Suppressor macrophage treated with lipopolysaccharide for 4 hours (primary cell): ENCODE measurements at places on chromosomes 3 and 15.
A peak's percentile ranks its signal among the peaks of the same experiment; 100 is the strongest.

- no peak for DNase-seq
Observed at GRCh38 chr3:129329858-129330257, 51.2 kb downstream of the HMCES start.

DNA sequence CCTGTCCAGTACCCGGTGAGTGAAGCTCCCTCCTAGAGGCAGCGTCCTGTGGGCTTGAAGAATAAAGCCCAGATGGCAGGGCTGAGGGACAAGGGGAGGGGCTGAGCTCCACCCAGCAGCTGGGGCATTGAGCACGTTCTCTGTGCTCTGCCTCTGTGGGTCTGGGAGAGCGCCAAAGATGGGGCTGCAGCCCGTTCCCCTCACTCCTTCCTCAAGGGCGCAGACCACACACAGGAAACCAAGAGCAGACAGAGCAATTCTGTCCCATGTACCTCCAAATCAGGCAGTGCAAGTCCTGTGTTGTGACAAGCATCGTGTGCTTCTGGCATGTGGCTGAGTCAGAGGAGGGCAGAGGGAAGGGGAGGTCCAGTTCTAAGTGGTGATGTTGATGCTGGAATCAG is 15.7 kb upstream of the KIF23 start:
- no peak for DNase-seq

GRCh38 chr3:20857636-20858035 is 671.6 kb upstream of the SGO1 start:
- DNase-seq, result no peak

DNA sequence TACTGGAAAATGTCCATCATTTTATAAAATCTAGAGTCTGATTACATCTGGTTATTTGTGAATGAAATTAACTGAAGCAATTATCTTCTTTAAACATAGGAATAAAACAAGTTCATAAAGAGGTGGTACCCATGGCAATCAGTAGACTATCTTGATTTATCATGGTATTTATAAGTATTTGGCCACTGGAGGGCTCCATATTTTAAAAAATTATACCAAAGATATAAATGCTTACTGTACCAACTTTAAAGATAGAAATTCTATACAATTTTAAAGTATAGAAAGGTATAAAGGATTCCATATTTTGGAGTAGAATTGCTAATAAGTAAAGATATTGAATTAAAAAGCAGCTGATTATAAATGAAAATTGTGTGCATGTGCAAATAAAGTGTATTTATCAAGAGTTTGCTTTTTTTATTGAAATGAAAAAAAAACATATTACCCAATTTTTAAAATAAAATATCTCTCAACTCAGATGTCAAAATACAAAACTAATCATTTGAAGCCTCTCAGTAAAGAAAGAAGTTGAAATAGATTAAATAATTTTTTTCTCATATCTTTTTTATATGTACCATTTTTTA is 105.3 kb downstream of the BBX start:
- DNase-seq, result no peak

- peak; percentile 54 for DNase-seq
Observed at GRCh38 chr3:50237133-50237651, 1.2 kb downstream of the GNAI2 start.

GRCh38 chr3:167564612-167565011 is 89.1 kb downstream of the WDR49 start:
- no peak for DNase-seq

DNA sequence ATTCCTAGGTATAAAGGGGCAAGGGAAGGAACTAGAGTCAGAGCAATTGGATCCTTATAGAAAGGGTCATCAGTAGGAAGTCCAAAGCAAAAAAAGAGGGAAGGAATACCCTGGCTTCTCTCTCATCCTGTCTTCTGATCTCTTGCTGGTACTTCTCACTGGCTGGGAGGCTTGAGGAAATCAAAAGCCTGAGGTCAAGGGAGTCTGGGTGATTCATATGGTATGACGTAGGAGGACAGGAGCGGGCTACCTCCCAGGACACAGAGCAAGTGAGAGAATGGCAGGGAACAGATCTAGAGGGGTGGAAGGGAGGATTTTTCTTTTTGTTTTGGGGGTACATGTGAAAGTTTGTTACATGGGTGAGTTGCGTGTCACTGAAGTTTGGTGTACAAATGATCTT is 76.0 kb downstream of the CFAP20DC start:
- no peak for DNase-seq

DNA sequence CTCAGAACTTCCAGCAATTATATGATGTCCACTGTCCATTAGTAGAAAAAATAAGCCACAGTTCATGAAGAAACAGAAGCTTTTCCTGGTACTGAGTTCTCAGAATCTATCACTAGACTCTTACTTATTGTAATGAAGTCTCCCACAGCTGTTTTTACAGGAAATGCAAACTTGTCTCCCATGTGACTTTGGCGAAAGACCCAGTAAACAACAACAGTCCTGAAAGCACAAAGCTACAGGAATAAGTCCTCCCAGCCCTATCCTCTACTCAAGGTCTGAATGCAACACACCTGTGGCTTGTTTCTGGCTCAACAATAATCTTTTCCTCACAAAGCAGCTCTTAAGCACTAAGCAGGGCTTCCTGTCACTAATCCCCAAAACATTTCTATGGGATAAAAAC is 55.9 kb downstream of the EOMES start:
- DNase-seq, result peak; percentile 68

DNA sequence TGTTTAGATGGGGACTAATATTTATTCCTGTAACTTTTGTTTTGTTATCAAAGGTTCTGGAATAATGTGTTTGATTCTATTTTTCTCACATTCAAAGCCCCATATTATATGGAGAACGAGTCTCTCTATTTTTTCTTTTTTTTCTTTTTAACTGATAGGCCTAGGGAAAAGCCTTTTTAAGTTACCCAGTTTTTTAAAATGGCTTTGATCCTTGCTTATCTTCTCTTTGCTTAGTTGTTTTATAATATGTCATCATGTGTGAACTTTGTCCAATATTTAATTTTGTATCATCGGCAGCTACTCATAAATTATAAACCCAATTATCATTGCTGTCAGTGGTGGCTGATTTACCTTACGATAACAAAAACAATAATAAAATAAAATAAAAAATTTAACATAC is 610.3 kb upstream of the BCHE start:
- no peak for DNase-seq
